ENCODE measurements at places on chromosomes 5 and 9. TPM values are rescaled to one million over a fixed set of nuclear protein-coding genes. Genes with fewer than 3 reads are reported as not detected.
A peak's percentile ranks its signal among the peaks of the same experiment; 100 is the strongest.

The FLT4 gene
- 26.0 TPM for polyA plus RNA-seq

The APC gene
- 2.5 TPM for polyA plus RNA-seq

DNA sequence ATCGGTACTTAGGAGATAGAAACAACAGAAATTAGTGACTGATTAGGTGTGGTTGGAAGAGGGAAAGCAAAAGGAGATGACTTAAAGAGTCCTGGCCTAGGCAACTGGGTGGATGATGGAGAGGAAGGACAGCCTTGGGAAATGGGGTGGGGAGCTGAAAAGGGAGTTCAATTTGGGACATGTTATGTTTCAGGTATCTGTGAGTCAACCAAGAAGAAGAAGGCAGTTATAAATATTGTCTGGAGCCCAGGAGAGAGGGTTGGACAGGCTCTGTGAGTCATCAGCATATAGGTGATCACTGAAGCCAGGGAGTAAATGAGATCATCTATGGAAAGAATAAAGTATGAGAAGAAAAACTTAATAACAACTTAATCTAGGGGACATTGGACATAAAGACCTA lies 357.7 kb downstream of the NPR3 start:
- H3K4me3 ChIP-seq: no peak overlapping the region
- no peak for DNase-seq
- H3K27ac ChIP-seq: no peak overlapping the region
- H3K27me3 ChIP-seq: no peaks in the 10 kb centered on the region

GRCh38 chr5:56565644-56566043 lies 249.7 kb upstream of the MAP3K1 start:
- no peaks in the 10 kb centered on the region for H3K27me3 ChIP-seq
- no peak overlapping the region for H3K27ac ChIP-seq
- no peak overlapping the region for H3K4me3 ChIP-seq
- no peak for DNase-seq
- H3K4me1 ChIP-seq: no peaks in the 10 kb centered on the region

DNA sequence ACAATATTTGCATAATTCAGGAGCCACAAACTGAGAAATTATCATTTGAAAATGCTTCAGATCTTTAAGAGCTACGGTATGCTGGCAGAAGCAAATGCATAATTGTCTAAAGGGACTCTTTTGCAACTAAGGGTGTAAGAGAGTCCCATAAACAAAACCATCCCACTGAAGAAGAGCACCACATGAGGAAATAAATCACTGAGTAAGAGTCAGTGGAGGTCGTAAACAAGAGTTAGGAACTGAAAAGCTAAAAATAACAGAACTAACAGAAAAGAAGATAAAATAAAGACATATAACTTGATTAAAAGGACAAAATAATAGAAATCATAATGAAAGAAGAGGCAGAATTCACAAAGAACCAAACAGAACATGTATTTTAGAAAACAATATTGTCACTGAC lies 3.5 kb upstream of the SMC2 start:
- no peak overlapping the region for H3K27ac ChIP-seq
- no peaks in the 10 kb centered on the region for H3K36me3 ChIP-seq
- H3K4me3 ChIP-seq: no peak overlapping the region
- no peaks in the 10 kb centered on the region for H3K27me3 ChIP-seq

DNA sequence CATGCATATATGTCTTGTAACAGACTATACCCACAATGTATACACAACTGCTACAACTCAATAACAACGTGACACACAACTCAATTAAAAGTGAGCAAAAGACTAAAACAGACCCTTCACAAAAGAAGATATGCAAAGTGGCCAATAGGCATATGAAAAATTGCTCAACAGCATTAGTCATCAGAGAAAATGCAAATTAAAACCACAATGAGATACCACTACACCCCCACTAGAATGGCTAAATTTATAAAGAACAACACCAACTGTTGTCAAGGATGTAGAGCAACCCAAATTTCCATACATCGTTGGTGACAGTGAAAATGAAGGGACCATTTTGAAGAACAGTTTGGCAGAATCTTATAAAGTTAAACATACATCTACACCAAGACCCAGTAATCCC lies 38.9 kb downstream of the GABRB2 start:
- H3K4me1 ChIP-seq: no peaks in the 10 kb centered on the region
- H3K27ac ChIP-seq: no peak overlapping the region
- H3K27me3 ChIP-seq: no peaks in the 10 kb centered on the region
- no peaks in the 10 kb centered on the region for H3K36me3 ChIP-seq

GRCh38 chr5:91468651-91469422 lies 85.7 kb upstream of the ARRDC3 start:
- H3K4me1 ChIP-seq: no peaks in the 10 kb centered on the region
- H3K36me3 ChIP-seq: no peaks in the 10 kb centered on the region
- H3K27ac ChIP-seq: peak overlapping the region; percentile 58
- H3K4me3 ChIP-seq: no peak overlapping the region

GRCh38 chr5:86371061-86371460 lies 246.7 kb upstream of the COX7C start:
- H3K4me3 ChIP-seq: no peak overlapping the region
- no peaks in the 10 kb centered on the region for H3K36me3 ChIP-seq
- no peak overlapping the region for H3K27ac ChIP-seq
- no peak for DNase-seq
- no peaks in the 10 kb centered on the region for H3K27me3 ChIP-seq
- no peaks in the 10 kb centered on the region for H3K4me1 ChIP-seq

GRCh38 chr9:27487128-27487640 lies 36.9 kb upstream of the IFNK start:
- H3K4me3 ChIP-seq: no peak overlapping the region
- no peak overlapping the region for H3K27ac ChIP-seq
- no peak for DNase-seq
- H3K27me3 ChIP-seq: no peaks in the 10 kb centered on the region

The ENC1 gene
- 2.9 TPM for polyA plus RNA-seq

- no peak for DNase-seq
- H3K27me3 ChIP-seq: no peaks in the 10 kb centered on the region
- H3K4me1 ChIP-seq: no peaks in the 10 kb centered on the region
- H3K4me3 ChIP-seq: no peak overlapping the region
- H3K36me3 ChIP-seq: no peaks in the 10 kb centered on the region
These were observed 302.4 kb downstream of the MAT2B start for GRCh38 chr5:163807781-163808180.

DNA sequence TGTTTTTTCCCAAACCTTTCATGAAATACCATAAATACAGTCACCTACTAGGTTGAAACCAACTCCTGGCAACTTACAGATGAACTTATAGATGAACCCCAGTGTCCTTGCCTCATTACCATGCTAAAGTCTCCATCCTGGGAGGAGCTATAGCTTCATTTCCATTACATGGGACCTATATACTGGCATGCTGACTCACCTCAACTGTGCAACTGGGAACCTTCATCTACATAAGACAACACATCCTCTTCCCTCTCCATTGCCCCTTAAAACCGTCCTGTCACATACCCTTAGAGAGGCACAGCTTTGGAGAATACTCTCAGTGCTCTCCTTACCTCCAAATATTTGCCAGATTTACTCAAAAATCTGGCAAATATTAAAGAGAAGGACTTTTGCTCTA lies 638.3 kb downstream of the HTR1A start:
- H3K36me3 ChIP-seq: no peaks in the 10 kb centered on the region
- no peaks in the 10 kb centered on the region for H3K27me3 ChIP-seq
- H3K27ac ChIP-seq: no peak overlapping the region
- no peak for DNase-seq
- no peaks in the 10 kb centered on the region for H3K4me1 ChIP-seq

GRCh38 chr5:93087326-93087725 lies 493.7 kb downstream of the NR2F1-AS1 start:
- no peaks in the 10 kb centered on the region for H3K4me1 ChIP-seq
- no peaks in the 10 kb centered on the region for H3K27me3 ChIP-seq
- no peak overlapping the region for H3K4me3 ChIP-seq
- no peak for DNase-seq
- no peak overlapping the region for H3K27ac ChIP-seq

- peaks cover 20% of the 10 kb centered on the region for H3K4me1 ChIP-seq
- H3K36me3 ChIP-seq: no peaks in the 10 kb centered on the region
- H3K27ac ChIP-seq: no peak overlapping the region
- no peak overlapping the region for H3K4me3 ChIP-seq
- H3K27me3 ChIP-seq: no peaks in the 10 kb centered on the region
- DNase-seq: peak; percentile 76
These were observed 87.0 kb downstream of the ZNF618 start for GRCh38 chr9:113963017-113963620.

DNA sequence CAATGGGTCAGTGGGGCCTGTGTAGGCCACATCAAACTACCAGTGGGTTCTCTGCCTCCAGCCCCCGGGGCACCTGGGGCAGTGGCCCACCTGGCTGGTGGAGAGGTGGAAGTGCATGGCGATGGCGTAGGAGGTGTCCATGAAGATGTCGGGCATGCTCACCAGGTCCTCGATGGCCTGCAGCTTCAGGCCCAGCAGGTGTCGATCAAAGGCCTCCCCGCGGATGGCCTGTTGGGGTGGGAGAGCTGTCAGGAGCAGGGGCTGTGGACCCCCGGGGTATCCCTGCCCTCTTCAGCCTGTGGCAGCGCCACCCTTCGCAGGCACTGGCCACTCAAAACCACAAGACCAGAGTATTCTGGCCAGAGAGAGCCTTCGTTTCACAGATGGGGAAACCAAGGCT lies 14.7 kb downstream of the CRAT start:
- no peaks in the 10 kb centered on the region for H3K36me3 ChIP-seq
- H3K4me3 ChIP-seq: no peak overlapping the region
- H3K27me3 ChIP-seq: no peaks in the 10 kb centered on the region
- no peak overlapping the region for H3K27ac ChIP-seq

DNA sequence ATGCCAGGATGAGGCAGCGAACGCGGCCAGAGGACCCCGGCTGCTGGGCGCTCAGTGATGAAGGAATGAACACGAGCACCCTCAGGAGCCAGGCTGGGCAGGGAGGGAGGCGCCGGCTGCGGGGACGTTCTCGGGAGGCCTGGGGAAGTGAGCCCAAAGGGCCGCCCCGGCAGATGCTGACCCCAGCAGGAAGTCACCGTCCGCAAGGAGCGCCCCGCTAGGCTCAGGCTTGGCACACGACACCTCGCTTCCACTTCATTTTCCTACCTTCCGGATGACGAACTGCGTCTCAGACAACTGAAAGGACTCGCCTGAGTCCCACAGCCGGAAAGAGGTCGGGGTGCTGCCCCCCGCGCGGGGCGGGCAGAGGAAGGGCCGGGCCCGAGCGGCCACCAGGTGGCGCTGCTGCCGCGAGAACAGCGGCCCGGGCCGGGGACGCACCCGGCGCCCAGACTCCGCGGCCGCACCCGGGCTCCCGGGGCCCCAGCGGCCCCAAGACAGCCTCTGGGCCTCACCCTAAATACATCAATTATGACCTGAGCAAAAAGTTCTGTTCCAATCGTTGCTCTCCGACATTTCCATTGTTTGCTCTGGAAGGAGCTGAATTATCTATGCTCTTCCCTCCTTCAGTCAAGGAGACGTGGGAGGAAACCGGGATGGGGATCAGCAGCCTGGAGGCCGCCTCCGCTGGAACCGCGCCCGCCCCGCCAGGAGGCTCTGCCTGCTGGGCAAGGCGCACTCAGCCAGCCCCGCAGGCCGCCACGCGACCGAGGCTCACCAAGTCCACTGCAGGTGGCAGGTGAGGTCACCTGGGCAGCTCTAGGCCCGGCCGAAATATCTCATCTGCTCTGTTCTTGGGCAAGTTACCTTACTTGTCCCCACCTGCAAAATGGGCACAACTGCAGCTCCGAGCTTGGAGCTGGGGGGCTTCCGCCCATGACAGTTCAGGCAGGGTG lies 107.0 kb downstream of the ZNF354C start:
- peak overlapping the region; percentile 19 for H3K4me3 ChIP-seq
- peaks cover 13% of the 10 kb centered on the region for H3K4me1 ChIP-seq
- no peak overlapping the region for H3K27ac ChIP-seq
- H3K27me3 ChIP-seq: no peaks in the 10 kb centered on the region
- H3K36me3 ChIP-seq: no peaks in the 10 kb centered on the region

All from adrenal gland (tissue), 19 donors.